ENCODE measurements at places on chromosomes 11 and 22.
A peak's percentile ranks its signal among the peaks of the same experiment; 100 is the strongest.

DNA sequence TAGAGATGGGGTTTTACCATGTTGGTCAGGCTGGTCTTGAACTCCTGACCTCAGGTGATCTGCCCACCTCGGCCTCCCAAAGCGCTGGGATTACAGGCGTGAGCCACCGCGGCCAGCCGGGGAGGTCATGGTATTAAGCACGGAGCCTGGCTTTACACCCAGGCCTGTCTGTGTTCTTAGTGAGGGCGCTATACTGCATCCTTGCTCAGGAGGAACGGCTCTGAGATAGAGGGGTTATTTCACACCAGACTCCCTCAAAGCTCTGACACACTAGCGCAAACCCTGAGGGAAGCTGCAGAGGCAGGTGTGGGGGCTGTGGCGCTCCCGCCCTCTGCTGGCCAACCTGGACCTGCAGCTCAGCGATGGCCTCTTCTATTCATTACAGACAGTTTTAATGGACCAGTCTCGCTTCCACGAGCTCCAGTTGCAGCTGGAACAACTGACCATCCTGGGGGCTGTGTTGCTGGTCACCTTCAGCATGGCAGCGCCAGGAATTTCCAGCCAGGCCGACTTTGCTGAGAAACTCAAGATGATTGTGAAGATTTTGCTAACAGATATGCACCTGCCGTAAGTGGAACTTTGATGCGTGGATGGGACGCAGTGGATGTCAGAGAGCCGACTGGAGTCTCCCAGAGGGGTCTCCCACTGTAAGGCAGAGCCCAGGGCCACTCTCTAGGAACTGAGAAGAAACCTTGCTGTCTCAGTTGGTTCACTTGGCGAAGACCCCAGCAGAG, 26.2 kb downstream of the TCP11L1 start:
- peak; percentile 69 for DNase-seq

DNA sequence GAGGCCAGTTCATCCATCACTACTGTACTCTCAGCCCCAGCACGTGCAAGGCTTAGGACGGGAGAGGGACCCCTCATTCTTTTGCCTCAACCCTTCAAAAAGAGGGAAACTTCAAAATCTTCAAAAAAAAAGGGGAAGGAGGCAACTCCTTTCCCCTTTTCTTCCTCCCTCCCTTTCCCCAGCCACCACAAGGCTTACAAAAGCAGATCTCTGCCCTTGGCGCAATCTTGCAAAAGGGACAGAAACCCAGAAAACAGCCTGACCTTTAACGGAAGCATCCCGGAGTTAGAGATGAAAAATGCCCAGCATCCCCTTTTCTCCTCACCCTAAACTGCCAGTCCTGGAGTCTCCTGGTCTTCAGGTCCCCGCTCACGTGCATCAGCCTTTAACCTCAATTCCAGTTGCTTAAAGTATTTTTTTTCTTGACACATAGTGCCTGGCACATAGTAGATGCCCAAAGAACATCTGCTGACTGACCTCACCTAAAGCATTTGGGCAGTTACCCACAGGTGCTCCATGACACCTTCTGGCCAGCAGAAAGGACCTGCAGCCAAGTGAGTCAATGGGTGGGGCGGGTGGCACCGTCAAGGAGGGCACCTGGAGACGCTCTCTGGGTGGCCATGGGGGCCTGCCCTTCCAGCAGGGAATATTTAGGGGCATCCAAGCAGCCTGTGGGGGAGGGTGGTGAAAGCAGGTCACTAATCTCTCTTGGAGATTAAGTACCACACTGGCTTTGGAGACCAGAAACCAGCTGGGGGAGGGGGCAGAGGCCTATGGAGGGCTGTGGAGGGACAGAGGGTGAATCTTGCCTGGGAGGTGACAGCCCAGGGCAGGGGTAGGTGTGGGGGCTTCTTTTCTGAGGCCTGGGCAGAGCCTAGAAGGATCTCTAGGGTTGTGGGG, 16.3 kb downstream of the NECTIN1 start:
- no peak for DNase-seq

- no peak for DNase-seq
Measured at GRCh38 chr22:20421507-20421874, 16.1 kb downstream of the SCARF2 start.

GRCh38 chr11:72614381-72614780, 59.8 kb downstream of the PDE2A start:
- no peak for DNase-seq

GRCh38 chr11:64237484-64237951, 3.1 kb downstream of the VEGFB start:
- no peak for DNase-seq

DNA sequence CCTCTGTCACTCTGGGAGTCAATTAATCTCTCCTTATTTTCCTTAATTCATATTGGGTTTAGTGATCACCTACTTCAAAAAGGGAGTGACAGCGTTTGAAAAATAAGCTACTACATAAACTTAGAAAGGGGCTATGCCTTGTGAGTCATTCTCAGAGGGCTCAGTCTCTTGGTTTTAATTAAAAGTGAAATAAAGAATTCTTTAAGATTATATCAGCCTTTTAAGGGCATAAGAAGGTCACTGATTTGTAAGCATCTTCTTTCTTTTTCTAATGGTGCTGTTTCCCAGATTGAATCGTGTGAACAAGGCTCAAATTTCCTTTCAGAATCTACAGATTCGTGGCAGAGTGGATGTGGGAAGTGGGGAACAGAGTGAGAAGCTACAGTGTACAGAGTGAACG, 636.2 kb upstream of the CCDC90B start:
- no peak for DNase-seq

DNA sequence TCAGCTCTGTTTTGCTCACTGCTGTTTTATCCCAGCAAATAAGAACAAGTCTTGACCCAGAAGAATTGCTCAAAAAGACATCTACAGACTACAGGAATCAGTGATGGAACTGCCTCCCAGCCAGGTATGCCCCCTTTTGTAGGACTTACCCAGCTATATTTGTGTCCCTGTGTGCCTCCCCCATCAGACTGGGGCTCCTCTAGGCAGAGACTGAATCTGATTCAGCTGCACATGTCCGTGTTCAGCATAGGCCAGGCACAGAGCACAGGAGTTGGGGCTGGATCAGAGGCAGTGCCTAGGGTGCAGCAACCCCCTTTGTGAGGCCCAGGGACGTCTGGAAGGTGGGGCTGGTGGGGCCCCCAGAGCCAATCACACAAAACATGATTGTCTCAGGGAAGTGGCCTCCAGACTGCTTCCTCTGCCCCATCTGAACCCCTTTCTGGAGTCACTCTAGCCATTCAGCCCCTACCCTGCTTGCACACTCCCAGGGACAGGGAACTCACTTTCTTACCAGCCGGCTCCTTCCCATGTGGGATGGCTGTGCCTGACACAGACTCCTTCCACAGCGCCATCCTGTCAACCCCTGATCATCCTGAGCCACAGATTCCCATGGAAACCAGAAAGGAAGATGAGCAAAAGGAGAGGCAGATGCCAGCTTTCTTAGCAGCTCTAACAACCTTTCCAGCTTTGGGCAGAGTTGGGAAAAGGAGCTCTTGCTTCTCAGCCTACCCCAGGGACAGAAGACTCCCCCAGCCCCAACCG, 24.8 kb downstream of the PDE2A start:
- no peak for DNase-seq

- no peak for DNase-seq
Measured at GRCh38 chr22:23695141-23695540, 4.3 kb downstream of the RGL4 start.

DNA sequence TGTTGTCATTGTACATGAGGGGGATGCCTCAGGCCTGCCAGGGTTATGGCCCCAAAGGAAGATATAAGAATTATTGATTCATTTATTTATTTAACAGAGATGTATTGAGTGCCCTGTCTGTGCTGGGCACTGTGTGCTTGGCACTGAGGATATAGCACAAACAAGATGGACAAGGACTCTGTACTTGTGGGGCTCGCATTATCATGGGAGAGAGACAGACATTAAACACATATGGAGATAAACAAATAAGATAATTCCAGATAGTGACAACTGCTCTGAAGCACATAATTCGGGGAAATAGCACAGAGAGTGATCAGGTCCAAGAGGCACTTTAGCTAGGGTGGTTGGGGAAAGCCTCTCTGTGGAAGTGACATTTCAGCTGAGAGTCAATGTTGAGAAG, 119.8 kb upstream of the ARHGAP20 start:
- no peak for DNase-seq

GRCh38 chr11:113618360-113618759, 87.7 kb downstream of the TMPRSS5 start:
- DNase-seq, result no peak

DNA sequence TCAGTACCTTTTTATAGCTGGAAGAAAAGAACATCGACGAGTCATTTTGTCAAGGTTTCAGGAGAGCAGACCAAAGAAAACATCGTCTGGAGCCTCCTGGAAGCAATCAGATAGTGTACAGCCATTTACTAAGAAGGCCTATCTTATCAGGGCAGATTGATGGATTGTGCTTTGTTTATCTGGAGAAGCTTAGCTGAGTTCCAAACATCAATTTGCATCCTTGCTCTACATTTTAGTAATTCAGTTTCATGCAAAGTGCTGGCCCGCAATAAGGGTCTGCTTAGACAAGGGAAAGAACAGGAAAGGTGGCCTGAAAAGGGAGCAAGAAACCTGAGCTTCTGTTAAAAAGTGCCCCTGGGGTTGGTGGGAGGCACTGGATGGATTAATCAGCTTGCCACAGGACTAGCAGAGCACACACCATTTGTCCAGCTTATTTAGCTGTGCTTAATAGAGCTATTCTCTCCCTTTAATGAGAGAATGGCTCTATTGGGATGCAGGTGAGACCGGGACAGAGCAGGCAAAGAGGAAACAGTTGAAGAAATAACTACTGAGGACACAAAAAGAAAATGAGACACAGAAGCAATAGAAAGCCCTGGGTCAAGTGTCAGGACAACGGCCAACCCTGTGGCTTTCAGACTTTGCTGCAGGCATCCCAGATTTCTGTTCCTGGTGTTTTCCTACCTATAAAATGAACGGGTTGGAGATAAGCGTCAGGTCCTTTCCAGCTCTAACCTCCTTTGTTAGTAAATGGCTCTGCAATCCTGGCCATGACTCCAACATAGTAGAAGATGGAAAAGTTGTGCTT, 122.1 kb upstream of the TTC12 start:
- no peak for DNase-seq

DNA sequence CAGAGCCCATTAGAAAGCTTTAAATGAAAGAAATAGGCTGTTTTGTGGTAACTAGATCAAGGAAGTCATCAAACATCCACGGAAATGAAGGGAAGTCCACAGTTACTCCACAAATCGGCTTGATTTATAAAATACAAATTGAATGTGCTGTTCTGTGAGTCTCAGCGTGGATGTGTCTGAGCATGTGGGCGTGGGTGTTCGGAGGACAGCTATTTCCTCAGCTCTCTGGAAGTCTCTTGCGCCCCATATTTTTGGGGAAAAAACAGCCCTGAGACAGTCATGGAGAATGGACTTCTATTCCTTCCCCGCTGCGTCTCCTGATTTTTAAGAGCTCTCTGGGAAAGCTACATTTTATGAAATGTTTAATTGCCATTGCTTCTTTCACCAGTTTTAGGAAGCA, 144.4 kb downstream of the EFCAB6 start:
- no peak for DNase-seq

DNA sequence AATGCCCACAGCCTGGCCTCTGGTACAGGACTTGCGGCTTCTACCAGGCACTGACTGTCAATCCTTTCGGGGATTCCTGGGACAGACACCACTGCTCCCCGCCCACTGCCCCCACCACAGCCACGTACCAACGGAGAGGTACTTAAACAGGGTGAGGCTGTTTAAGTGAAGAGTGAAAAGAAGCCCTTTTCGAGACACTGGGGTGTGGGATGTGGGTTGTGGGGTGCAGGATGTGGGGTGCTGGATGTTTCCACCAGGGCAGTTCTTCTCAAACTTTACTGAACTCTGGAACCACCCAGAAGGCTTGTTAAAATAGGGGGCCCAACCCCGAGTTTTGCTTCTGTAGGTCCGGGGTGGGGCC, 34.2 kb upstream of the PRR5 start:
- DNase-seq, result peak; percentile 61

DNA sequence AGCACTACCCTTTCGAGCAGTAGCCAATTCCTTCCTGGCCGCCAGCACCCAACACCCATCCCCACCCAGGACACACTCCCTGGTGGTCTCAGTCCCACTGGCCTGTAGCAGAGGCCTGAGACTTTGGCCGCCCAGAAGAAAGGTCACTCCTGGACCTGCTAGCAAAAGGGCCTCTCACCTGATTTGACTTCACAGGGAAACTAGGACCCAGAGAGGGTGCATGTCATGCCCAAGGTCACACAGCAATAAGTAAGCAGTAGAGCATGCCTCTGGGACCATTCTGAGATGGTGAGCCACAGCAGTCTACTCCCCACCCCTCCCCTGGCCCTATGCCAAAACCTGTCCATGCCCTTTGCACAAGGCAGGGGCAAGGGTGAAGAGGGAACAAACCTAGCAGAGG, 7.3 kb downstream of the ARRB1 start:
- no peak for DNase-seq

DNA sequence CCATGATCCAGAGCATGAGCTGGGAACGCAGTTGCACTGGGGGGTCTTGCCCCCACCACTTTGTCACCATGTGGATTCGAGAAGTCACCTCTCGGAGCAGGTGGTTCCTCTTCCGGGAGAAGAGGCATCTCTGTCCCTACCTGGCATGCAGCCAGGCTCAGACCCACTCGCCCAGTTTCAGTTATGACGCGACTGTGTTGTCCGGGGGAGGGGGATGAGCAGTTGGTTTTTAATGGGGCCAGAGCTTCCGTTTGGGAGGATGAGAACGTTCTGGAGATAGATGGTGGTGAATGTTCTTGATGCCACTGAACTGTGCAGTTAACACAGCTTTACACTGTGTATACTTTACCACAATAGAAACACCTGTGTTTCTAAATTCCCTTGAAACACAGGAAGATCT, 41.5 kb downstream of the DHCR7 start:
- no peak for DNase-seq

DNA sequence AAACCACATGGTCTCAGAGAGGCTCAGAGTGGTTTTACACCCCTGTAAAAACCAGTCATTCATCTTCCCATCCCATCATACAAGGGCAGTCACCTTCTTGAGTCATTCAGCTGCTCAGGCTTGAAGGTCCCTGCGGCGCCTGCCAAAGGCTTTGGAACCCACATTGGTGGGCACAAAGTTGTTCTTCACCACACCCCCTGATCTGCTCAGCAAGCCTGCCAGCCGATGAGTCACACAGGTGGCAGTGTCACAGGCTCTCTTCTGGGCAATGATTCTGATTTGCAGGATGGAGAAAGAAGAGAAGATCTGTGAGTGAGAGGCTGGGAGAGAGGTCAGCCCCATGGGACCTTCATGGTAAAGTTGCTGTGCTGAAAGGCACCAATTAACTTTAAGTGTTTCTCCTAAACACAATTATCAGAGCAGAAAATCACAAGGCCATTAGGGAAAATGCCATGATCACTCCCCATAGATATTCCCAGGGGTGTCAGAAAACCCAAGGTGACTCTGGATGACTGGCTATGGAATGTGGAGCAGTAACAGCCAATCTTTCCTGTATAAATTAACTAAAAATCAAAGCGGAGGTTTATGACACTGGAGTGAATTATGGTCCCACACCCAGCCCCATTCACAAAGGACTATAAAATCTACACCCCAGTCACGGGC, 4.4 kb downstream of the CALCA start:
- no peak for DNase-seq

GRCh38 chr11:18523084-18523483, 3.7 kb downstream of the TSG101 start:
- DNase-seq, result no peak
